ENCODE measurements at places on chromosomes 3 and 15.

DNA sequence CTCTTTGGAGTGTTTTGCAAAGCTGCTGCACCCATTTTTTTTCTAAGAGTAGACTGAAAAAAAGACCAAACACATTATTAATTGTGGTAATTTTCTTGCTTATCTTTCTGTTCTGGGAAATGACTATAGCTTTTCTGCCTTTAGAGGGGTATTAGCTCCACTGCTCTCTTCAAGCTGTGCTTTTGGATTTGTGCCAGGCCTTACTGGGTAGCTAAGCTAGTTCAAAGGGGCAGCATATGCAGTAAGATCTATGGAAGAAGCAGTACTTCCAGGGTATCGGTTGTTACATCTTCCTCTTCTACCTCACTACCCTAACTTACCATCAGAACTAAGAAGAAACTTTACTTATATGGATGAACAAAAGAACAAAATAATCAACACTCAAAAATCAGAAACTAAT lies 28.7 kb upstream of the ARIH1 start:
- DNase-seq = peak; percentile 16
- no peak overlapping the region for H3K27ac ChIP-seq
- no peak overlapping the region for H3K4me3 ChIP-seq
- no peaks in the 10 kb centered on the region for H3K4me1 ChIP-seq
- no peaks in the 10 kb centered on the region for H3K36me3 ChIP-seq
- H3K27me3 ChIP-seq = no peaks in the 10 kb centered on the region

DNA sequence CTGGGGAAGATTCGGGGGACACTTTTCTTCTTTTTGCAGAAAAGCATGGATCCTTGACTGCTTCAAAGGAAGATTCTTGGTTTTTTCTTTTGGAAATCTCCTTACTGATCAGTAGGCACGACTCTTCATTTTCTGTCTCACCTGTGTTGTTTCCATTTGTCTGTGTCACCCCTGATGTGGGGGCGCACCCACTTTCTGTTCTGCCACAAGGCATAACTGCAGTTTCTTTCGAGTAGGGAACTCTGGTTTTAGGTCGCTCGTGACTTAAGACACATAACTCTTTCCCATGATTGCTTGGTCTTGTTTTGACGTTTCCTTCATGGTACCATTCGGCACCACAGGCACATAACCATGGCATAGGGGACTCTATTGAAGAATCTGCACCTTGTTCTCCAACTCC lies 31.3 kb downstream of the RNF168 start:
- no peaks in the 10 kb centered on the region for H3K4me1 ChIP-seq
- no peaks in the 10 kb centered on the region for H3K27me3 ChIP-seq
- H3K27ac ChIP-seq = no peak overlapping the region
- no peak for DNase-seq
- H3K4me3 ChIP-seq = no peak overlapping the region

- no peak overlapping the region for H3K27ac ChIP-seq
- H3K36me3 ChIP-seq = peaks cover 2% of the 10 kb centered on the region
- no peak overlapping the region for H3K4me3 ChIP-seq
- no peaks in the 10 kb centered on the region for H3K4me1 ChIP-seq
- DNase-seq = no peak
- H3K27me3 ChIP-seq = no peaks in the 10 kb centered on the region
These were observed 43.2 kb upstream of the PPP4R2 start for GRCh38 chr3:72953325-72953956.

DNA sequence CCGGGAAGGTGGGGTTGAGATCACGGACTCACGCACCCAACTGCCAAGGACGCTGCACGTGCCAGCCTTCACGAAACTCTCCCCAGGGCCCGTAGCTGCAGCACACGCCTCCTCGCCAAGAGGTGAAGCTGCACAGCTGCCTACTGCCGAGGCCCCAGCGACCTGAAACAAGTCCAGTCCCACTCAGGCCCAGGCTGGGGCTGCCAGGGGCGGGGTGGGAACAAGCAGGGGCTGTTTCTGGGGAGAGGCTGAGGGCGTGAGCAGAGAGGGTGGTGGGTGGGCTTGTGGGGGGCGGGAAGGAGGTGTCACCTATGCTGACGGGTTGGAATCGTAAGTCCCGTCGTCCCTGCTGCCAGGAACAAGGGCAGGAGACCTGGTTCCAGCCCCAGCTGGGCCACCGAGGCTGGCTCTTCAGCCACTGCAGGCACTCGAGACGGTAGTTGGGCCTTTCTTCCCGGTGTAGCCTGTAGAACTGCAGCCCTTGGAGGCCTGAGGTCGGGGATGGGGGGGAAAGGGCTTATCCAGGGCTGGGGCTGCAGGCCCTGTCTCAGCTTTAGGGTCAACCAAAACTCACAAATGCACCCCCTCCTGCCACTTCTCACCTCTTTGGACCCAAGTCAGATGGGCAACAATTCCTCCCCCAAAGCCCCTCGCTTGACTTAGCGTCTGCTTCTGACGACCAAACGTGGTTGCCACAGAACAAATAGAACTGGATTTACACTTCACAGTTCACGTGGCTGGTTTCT lies 44.4 kb downstream of the MUC20 start:
- no peak for DNase-seq
- no peak overlapping the region for H3K4me3 ChIP-seq

DNA sequence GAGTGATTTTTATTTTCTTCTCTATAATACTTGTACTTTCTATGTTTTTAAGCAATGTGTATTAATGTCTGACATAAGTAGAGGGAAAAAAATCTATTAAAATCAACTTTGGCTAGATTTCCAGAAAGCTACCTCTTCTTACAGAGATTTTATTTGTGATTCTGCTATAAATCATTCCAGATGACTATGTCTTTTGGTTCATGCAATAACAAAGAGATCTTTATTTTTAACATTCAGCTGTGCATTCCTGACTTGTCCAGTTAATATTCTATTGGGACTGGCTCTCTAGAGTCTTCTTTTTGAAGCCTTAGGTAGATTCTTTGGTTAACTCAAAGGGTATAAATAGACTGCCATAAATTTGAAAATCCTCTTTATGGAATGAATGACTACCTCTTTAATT lies 74.3 kb upstream of the ARPP21 start:
- H3K36me3 ChIP-seq = no peaks in the 10 kb centered on the region
- no peaks in the 10 kb centered on the region for H3K27me3 ChIP-seq
- no peak for DNase-seq
- H3K4me1 ChIP-seq = no peaks in the 10 kb centered on the region
- H3K4me3 ChIP-seq = no peak overlapping the region

DNA sequence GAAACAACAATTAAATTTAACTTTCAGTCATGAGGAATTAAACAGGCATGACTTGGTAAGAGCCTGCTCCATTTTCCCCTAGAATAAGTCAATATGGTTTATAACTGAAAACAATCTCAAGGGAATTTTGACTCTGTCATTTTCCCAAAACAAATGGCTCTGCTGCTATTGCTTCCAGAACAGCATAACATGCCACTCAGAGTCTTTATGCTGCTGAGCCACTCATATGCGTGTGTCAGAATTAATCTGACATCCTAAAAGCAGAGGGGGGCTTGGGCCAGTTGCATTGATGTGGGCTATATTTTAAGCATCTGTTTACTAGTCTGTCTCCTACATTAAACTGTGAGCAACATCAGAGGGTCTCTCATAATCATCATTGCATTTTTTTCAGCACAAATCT lies 111.1 kb upstream of the ABI3BP start:
- H3K27ac ChIP-seq = no peak overlapping the region
- no peak for DNase-seq
- no peak overlapping the region for H3K4me3 ChIP-seq
- H3K27me3 ChIP-seq = no peaks in the 10 kb centered on the region
- H3K36me3 ChIP-seq = no peaks in the 10 kb centered on the region

DNA sequence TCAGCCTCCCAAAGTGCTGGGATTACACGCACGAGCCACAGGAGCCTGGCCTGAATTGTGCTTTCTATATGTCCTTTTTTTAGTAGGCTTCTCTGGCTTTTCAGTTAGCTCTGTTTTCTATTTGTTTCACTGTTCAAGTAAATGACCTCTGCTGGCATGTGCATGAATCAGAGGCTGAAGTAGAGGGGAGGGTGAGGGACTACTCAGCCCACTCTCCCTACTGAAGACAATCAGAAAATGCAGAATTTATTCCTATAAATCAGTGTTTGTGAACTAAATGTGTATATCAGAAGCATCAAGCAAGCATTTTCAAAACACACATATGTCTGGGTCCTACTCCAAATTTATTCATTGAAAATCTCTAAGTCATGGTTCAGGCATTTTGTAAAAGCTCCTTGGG lies 45.0 kb downstream of the ZMAT3 start:
- peak; percentile 17 for DNase-seq
- no peak overlapping the region for H3K27ac ChIP-seq
- H3K4me1 ChIP-seq = no peaks in the 10 kb centered on the region
- H3K27me3 ChIP-seq = no peaks in the 10 kb centered on the region
- no peak overlapping the region for H3K4me3 ChIP-seq

GRCh38 chr15:88484682-88485331 lies 17.3 kb downstream of the MRPS11 start:
- peaks cover 8% of the 10 kb centered on the region for H3K27me3 ChIP-seq
- H3K27ac ChIP-seq = no peak overlapping the region
- no peaks in the 10 kb centered on the region for H3K4me1 ChIP-seq

DNA sequence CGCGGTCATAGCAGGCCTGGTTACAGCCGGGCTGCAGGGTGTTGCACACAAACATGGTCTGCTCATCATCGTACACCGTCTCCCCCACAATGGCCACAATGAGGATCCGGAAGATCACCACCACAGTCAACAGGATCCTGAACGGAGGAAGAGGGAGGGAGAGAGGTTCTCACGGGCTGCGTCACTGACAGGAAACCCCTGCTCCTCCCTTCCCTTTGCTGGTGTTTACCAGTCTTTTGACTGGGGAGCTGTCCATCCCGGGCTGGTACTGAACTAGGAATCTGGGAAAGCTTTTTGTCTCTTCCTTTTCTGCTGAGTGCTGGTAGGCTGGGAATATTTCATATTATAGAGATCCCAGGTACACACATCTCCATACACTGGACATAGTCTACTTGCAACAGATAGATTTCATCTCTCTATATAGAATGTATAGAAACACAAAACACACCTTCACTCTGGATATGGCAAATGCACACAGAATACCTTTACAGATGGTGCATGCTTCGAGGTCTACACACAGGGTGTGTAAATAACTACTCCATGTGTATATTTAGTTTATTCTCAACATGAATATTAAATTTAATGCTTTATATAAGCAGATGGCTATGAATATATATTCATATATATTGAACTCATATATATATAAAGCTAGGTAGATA lies 1.4 kb downstream of the GJD2 start:
- H3K36me3 ChIP-seq = no peaks in the 10 kb centered on the region
- peak; percentile 85 for DNase-seq

DNA sequence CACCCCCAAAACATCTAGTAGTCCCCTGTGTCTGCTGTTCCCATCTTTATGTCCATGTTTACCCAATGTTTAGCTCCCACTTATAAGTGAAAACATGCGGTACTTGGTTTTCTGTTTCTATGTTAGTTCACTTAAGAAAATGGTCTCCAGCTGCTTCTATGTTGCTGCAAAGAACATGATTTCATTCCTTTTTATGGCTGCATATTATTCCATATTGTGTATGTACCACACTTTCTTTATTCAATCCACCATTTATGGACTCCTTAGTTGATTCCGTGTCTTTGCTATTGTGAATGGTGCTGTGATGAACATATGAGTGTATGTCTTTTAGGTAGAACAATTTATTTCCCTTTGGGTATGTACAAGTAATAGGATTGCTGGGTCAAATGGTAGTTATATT lies 51.2 kb downstream of the GRK7 start:
- H3K4me3 ChIP-seq = no peak overlapping the region
- no peaks in the 10 kb centered on the region for H3K4me1 ChIP-seq
- no peaks in the 10 kb centered on the region for H3K36me3 ChIP-seq
- no peak for DNase-seq

- no peak for DNase-seq
- H3K4me1 ChIP-seq = peaks cover 21% of the 10 kb centered on the region
- H3K27me3 ChIP-seq = no peaks in the 10 kb centered on the region
- H3K27ac ChIP-seq = no peak overlapping the region
- no peaks in the 10 kb centered on the region for H3K36me3 ChIP-seq
- no peak overlapping the region for H3K4me3 ChIP-seq
These were observed 83.7 kb downstream of the TRAK1 start for GRCh38 chr3:42174679-42175385.

GRCh38 chr3:101216710-101217465 lies 103.5 kb downstream of the IMPG2 start:
- H3K4me3 ChIP-seq = no peak overlapping the region
- H3K27me3 ChIP-seq = no peaks in the 10 kb centered on the region
- H3K4me1 ChIP-seq = no peaks in the 10 kb centered on the region
- DNase-seq = peak; percentile 24

GRCh38 chr3:116140100-116140689 lies 305.1 kb downstream of the LSAMP start:
- H3K27ac ChIP-seq = no peak overlapping the region
- H3K4me1 ChIP-seq = no peaks in the 10 kb centered on the region
- no peaks in the 10 kb centered on the region for H3K36me3 ChIP-seq
- no peaks in the 10 kb centered on the region for H3K27me3 ChIP-seq

- H3K4me3 ChIP-seq = no peak overlapping the region
- no peaks in the 10 kb centered on the region for H3K27me3 ChIP-seq
- no peak overlapping the region for H3K27ac ChIP-seq
- H3K36me3 ChIP-seq = no peaks in the 10 kb centered on the region
These were observed 29.3 kb upstream of the SACM1L start for GRCh38 chr3:45659661-45660566.

DNA sequence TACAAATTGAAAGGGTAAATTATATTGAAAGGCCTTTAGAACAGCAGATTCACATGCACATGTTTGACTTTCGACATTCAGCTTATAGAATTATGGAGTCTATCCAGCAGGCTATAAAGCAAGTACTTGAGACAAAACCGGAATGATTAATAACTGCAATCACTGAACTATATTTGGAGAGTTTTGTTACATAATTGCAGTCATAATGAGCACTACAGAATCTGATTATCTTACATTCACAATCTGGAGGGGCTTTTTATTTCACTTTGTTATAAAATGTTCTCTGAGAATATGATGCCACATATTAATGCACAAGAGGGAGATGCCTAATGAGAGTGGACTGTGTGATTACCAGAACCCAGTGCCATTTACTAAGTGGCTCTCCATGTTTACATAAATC lies 64.3 kb downstream of the NSUN3 start:
- DNase-seq = peak; percentile 16
- no peak overlapping the region for H3K27ac ChIP-seq
- peaks cover 13% of the 10 kb centered on the region for H3K36me3 ChIP-seq
- H3K27me3 ChIP-seq = no peaks in the 10 kb centered on the region

GRCh38 chr15:89019436-89019835 lies 68.8 kb upstream of the ABHD2 start:
- no peak for DNase-seq
- peaks cover 25% of the 10 kb centered on the region for H3K4me1 ChIP-seq
- H3K27me3 ChIP-seq = no peaks in the 10 kb centered on the region
- no peak overlapping the region for H3K4me3 ChIP-seq
- H3K27ac ChIP-seq = no peak overlapping the region

GRCh38 chr3:65342084-65342683 lies 654.4 kb upstream of the ADAMTS9 start:
- H3K27ac ChIP-seq = no peak overlapping the region
- H3K4me3 ChIP-seq = no peak overlapping the region
- H3K36me3 ChIP-seq = no peaks in the 10 kb centered on the region
- no peak for DNase-seq
- no peaks in the 10 kb centered on the region for H3K27me3 ChIP-seq
- no peaks in the 10 kb centered on the region for H3K4me1 ChIP-seq

- DNase-seq = peak; percentile 77
- H3K27me3 ChIP-seq = peaks cover 5% of the 10 kb centered on the region
- H3K27ac ChIP-seq = peak overlapping the region; percentile 69
- no peaks in the 10 kb centered on the region for H3K36me3 ChIP-seq
- H3K4me3 ChIP-seq = peak overlapping the region; percentile 3
These were observed 4.8 kb upstream of the NR2F2 start for GRCh38 chr15:96325541-96326327.

GRCh38 chr15:66772604-66773128 lies 70.6 kb downstream of the SMAD6 start:
- H3K4me3 ChIP-seq = no peak overlapping the region
- H3K4me1 ChIP-seq = peaks cover 31% of the 10 kb centered on the region
- no peaks in the 10 kb centered on the region for H3K27me3 ChIP-seq
- H3K27ac ChIP-seq = peak overlapping the region; percentile 66
- H3K36me3 ChIP-seq = no peaks in the 10 kb centered on the region
